Activated CD8-positive, alpha-beta memory T cell treated with anti-CD3 and anti-CD28 coated beads for 48 hours (primary cell): ENCODE measurements at places on chromosomes 5 and 9.

DNA sequence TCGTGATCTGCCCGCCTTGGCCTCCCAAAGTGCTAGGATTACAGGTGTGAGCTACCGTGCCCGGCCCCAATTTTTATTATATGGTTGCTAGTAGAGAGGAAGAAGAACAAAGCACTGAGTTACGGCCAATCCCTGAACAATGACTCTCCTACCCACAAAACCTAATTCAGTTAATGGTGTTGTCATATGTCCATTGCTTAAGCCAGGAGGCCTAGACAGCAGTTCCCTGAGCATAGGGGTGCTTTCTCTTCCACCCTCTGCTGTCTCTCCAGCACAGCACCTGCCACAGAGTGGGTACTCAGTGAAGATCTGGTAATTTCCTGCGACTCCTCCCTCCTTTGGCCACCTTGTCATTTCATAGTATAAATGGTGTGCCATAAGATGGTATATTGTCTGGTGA is 21.4 kb upstream of the LTC4S start:
- DNase-seq, result no peak

DNA sequence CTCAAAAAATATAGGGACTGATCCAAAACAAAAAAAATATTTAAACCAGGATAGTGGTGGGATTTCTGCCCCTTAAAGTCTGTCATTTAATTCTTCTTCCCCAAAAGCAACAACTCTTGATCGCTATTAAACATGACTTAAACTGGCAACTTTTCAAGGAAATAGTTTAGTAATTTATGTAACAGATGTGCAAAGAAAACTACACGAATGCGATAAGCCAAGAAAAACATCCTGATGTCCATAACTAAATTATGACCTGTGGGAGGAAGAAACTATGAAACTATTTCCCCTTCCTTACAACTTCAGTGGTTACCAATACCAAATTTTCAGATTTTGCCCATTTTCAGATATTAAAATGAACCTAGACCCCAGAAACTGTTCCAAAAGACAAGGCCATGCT is 31.5 kb downstream of the CLINT1 start:
- DNase-seq, result no peak

GRCh38 chr9:125436613-125437443 is 175.2 kb downstream of the GAPVD1 start:
- DNase-seq, result no peak

DNA sequence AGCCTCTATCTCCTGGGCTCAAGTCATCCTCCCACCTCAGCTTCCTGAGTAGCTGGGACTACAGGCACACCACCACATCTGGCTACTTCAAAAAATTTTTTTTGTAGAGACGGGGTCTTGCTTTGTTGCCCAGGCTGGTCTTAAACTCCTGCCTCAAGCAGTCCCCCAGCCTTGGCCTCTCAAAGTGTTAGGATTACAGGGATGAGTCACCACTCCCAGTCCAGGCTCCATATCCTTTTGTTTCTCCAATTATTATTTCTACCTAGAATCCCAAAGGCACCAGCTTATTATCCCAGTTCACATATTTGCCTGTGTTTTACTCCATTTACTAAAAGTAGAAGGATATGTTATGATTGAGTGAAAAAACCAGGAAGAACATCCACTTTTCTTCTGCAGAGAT is 84.9 kb downstream of the TEK start:
- no peak for DNase-seq

DNA sequence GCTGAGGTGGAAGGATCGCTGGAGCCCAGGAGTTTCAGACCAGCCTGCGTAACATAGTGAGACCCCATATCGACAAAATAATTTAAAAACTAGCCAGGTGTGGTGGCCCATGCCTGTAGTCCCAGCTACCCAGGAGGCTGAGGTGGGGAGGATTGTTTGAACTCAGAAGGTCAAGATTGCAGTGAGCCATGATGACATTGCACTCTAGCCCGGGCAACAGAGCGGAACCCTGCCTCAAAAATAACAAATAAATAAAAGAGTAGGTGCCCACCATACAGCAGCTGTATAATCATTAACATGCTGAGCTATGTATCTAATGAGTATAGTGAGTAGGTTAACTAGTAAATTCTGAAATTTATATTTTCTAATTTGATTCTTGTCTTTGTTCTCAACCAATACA is 11.0 kb upstream of the ATP6V0E1 start:
- DNase-seq, result no peak

DNA sequence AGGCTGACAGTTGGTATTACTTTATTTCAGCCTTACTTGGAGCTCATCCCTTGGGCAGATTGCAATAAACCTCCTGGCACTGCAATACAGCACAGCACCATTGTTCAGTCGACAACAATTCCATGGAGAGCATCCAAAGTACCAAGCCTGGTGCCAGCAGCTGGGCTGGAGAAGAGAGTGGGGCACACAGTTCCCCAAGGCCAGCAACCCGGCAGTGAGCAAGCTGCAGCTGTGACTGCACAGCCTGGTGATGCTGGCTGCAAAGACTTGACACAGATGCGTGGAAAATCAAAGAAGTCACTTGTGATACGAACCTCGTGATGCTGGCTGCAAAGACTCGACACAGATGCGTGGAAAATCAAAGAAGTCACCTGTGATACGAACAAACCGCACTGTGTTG is 125.4 kb downstream of the ATPSCKMT start:
- DNase-seq, result no peak

DNA sequence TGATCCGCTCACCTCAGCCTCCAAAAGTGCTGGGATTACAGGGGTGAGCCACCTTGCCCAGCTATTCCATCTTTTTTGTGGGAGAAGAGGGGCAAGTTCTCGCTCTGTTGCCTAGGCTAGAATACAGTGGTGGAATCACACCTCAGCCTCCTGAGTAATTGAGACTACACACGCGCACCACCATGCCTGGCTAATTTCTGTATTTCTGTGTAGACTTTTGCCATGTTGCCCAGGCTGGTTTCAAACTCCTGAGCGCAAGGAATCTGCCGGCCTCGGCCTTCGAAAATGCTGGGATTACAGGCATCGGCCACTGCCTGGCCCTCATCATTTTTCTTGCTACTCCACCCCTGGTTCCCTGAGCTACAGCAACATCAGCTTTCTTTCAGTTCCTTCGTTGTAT is 2.8 kb upstream of the NOL6 start:
- DNase-seq, result no peak

DNA sequence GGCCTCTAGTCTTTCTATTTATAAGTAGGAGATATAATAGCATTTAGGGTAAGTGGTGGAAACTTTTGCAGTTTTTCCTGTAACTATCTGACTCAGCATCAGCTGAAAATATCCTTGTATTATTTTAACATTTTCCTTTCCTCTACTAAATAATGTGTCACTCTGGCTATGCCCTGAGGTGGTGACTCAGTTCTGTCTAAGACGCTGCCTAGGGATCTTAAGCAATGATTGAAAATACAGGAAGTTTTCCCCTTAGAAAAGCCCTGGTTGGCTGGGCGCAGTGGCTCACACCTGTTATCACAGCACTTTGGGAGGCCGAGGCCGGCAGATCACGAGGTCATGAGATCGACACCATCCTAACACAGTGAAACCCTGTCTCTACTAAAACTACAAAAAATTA is 9.3 kb upstream of the EDIL3 start:
- no peak for DNase-seq

- no peak for DNase-seq
Observed at GRCh38 chr9:77785341-77785740, 137.2 kb upstream of the GNA14 start.

GRCh38 chr5:132425009-132425937 is 55.8 kb downstream of the SLC22A5 start:
- no peak for DNase-seq

- no peak for DNase-seq
Observed at GRCh38 chr9:20941174-20941690, 90.2 kb downstream of the HACD4 start.

- no peak for DNase-seq
Observed at GRCh38 chr5:114418176-114419066, 56.6 kb downstream of the KCNN2 start.

DNA sequence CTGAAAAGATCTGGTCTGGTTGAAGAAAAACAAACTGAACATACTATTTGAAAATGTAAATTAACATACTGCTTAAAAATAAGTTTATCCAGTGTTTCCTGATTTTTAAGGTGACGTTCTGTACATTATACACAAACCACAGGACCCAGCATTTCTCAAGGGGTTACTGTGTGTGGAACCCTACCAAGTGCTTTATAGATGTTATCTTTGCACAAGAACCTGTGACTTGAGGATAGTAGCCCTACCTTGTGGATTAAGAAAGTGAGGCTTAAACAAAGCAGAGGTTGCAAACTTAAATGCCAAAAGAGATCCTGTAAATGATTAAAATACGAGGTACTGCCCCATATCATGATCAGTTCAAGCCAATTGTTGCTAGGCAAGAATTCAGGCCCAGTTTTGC is 4.7 kb downstream of the KLF9 start:
- no peak for DNase-seq

- peak; percentile 38 for DNase-seq
Observed at GRCh38 chr9:131478421-131478868, 24.3 kb upstream of the POMT1 start.

DNA sequence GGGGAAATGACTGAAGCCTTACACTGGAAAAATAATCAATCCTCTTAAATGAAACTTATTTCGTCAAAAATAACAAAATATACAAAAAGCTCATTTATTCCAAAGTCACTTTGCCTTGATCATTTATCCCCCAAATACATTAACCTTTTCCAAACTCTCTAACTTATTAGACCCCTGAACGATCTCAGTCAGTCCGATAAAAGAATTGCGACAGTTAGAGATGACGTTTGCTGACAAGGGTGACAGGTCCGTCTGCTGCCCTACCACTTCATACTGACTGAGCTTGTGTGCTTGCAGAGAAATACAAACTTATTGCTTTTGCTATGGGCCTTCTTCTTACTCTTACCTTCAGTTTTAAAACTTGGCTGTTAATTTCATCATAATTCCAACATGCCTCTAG is 169.7 kb downstream of the ZDHHC21 start:
- DNase-seq, result no peak

DNA sequence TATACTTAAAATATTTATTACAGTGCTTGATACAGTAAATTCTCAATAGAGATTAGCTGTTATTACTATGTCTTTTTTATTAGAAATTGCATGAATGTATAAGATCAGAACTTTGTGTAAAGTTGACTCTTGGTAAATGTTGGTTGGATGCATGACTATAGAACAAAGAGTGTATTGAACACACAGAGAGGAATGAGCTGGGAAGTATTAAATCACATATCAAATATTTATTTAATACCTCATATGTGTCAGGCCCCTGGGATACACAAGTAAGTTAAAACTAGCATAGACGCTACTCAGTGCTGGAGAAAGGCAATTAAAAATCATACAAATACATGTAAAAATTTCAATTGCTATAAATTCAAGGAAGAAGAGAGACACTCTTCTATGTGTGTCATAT is 550.7 kb upstream of the TLE4 start:
- DNase-seq, result no peak

- DNase-seq, result no peak
Observed at GRCh38 chr5:71767661-71768060, 48.6 kb downstream of the CARTPT start.

- DNase-seq, result no peak
Observed at GRCh38 chr5:150350524-150351344, 6.8 kb upstream of the TCOF1 start.

DNA sequence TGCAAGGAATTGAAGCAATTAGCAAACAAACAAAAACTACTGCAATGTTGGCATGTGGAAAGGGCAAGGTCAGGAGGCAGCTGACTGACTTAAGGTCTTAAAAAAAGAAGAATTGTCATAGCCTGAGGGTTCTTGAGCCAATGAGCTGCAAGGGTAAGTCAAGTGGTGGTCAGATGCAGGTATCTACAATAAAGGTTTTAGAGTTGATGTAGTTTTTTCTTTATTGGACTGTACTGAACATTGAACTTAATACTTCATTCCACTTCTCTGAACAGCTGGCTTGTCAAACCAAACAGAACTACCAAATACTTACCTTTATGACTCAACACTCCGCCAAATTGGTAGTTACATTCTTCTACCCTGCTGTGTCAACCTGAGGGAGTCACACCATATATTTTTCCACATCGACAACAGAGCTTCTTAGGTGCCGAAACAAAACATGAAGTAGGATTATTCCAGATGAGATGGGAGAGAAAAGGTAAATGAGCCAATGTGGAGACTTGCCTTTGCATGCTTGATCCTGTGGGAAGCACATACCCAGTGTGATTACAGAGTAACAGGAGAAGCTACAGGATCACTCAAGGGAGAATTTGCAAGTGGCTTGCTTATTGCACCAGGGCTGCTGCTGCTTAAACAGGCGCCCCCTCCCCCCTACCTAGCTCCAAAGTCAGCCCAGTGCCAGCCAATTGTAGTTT is 35.3 kb downstream of the EQTN start:
- no peak for DNase-seq

DNA sequence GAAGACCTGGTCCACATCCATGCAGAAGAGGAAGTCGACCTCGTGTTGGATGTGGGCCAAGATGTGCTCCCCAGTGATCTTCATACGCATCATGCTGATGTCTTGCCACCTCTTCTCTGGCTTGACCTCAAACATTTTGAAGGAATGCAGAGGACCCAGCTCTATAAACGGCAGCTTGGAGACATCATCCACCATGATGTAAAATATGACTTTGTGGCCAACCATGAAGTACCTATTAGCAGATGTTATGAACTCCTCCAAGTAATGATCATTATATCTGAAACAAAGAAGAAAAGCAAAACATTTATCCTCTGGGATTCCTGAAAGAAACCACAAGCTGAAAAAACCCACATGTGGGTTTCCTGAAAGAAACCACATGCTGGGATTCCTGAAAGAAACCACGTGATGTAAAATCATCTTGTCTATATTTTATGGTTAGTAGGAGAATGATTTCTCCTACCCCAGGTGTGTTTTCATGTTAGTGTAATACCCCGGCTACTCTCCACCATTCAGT is 52.3 kb downstream of the GGTA1 start:
- DNase-seq, result no peak

DNA sequence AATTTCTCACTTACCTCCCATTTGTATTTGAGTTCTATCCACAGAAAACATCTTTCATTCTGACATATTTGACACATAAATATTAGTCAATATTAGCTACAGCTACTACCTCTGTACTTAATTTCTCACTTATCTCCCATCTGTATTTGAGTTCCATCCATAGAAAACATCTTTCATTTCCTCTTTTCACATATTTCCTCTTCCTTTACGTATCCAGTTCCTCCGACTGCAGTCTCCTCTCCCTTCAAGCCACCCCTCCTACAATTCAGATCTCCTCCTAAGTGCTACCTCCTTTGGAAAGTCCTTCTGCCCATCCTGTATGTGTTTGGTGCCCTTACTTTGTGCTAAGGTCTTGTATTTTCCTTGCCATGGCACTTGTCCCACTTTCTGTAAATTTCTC is 1.6 kb downstream of the SREK1IP1 start:
- no peak for DNase-seq

- no peak for DNase-seq
Observed at GRCh38 chr5:139459451-139459934, 3.0 kb downstream of the ECSCR start.

- DNase-seq, result no peak
Observed at GRCh38 chr5:96756985-96757384, 50.8 kb downstream of the ERAP1 start.
